ENCODE measurements at places on chromosomes 6 and 20. TPM values are rescaled to one million over a fixed set of nuclear protein-coding genes. Genes with fewer than 3 reads are reported as not detected.

The COL19A1 gene
- total RNA-seq = 29.4 TPM

The CENPW gene
- total RNA-seq = 5.4 TPM

The SLC52A3 gene
- 1.9 TPM for total RNA-seq

The GNMT gene
- total RNA-seq = 0.42 TPM

The PPP1R14C gene
- 0.42 TPM for total RNA-seq

The TCF15 gene
- 0.42 TPM for total RNA-seq

The RCAN2 gene
- 23.7 TPM for total RNA-seq

The CD93 gene
- total RNA-seq = 72.8 TPM

The SNHG17 gene
- 4.6 TPM for total RNA-seq

The VSTM2L gene
- 1.3 TPM for total RNA-seq

The MOG gene
- not detected for total RNA-seq

The SCRT2 gene
- total RNA-seq = not detected

The CPXM1 gene
- total RNA-seq = 46.9 TPM

The TSBP1 gene
- total RNA-seq = not detected

The SYNCRIP gene
- total RNA-seq = 111 TPM

The PXDC1 gene
- 26.6 TPM for total RNA-seq

The GPX6 gene
- total RNA-seq = not detected

The RAB44 gene
- total RNA-seq = 0.26 TPM

The IRF4 gene
- 2.0 TPM for total RNA-seq

The SIRPD gene
- not detected for total RNA-seq

The NKX2-4 gene
- total RNA-seq = not detected

The LY6G5B gene
- 6.0 TPM for total RNA-seq

The MRAP2 gene
- 5.6 TPM for total RNA-seq

The ZBTB12 gene
- total RNA-seq = 4.8 TPM

The CST5 gene
- total RNA-seq = not detected

The LST1 gene
- 4.2 TPM for total RNA-seq

The PI3 gene
- not detected for total RNA-seq

The CHD6 gene
- total RNA-seq = 61.5 TPM

The CYP39A1 gene
- total RNA-seq = 13.3 TPM

The PRR18 gene
- not detected for total RNA-seq

The COL21A1 gene
- total RNA-seq = 151 TPM

The TBX18 gene
- total RNA-seq = 68.1 TPM

The EFCAB8 gene
- total RNA-seq = 0.95 TPM

The C6orf15 gene
- not detected for total RNA-seq

The EBF4 gene
- 9.3 TPM for total RNA-seq

The CALHM6 gene
- total RNA-seq = 9.5 TPM

The ARMC2 gene
- total RNA-seq = 7.2 TPM

The TINAG gene
- 0.16 TPM for total RNA-seq

The BTN1A1 gene
- 0.16 TPM for total RNA-seq

The POU5F1 gene
- total RNA-seq = 3.0 TPM

The LIN28B gene
- total RNA-seq = 0.37 TPM

The FOXQ1 gene
- 10.8 TPM for total RNA-seq

The DDX39B gene
- 271 TPM for total RNA-seq

The LSM14B gene
- 28.5 TPM for total RNA-seq

The PRRT1 gene
- total RNA-seq = 0.42 TPM

The TRAPPC3L gene
- 0.42 TPM for total RNA-seq

The SUMO4 gene
- total RNA-seq = 14.6 TPM
